ENCODE measurements at places on chromosomes 5 and 9.

GRCh38 chr5:96115147-96115807 is 153.6 kb upstream of the ELL2 start:
- DNase-seq = no peak
- no peak overlapping the region for H3K27ac ChIP-seq
- H3K36me3 ChIP-seq = no peaks in the 10 kb centered on the region
- H3K4me3 ChIP-seq = no peak overlapping the region

GRCh38 chr5:151591144-151591819 is at the start of gene FAT2:
FAT2 (minus strand) TSS chr5:151591331; CDS start chr5:151568931, 22,400 bp downstream.
- H3K36me3 ChIP-seq = no peaks in the 10 kb centered on the region
- no peak within 1 kb of the TSS for H3K27ac ChIP-seq
- peak; percentile 81 for DNase-seq
- H3K4me3 ChIP-seq = peak within 1 kb of the TSS; percentile 67

- no peak for DNase-seq
- H3K4me3 ChIP-seq = no peak overlapping the region
- peaks cover under 1% of the 10 kb centered on the region for H3K36me3 ChIP-seq
These were observed 1248.1 kb upstream of the CDH18 start for GRCh38 chr5:21236104-21236503.

- H3K27ac ChIP-seq = no peak overlapping the region
- H3K27me3 ChIP-seq = no peaks in the 10 kb centered on the region
- H3K4me1 ChIP-seq = no peaks in the 10 kb centered on the region
- H3K36me3 ChIP-seq = peaks cover 52% of the 10 kb centered on the region
- DNase-seq = no peak
These were observed 27.3 kb downstream of the MACROH2A1 start for GRCh38 chr5:135371622-135372232.

GRCh38 chr5:175159956-175160355 is 284.0 kb downstream of the DRD1 start:
- no peak for DNase-seq
- H3K36me3 ChIP-seq = no peaks in the 10 kb centered on the region
- H3K4me3 ChIP-seq = no peak overlapping the region
- no peaks in the 10 kb centered on the region for H3K27me3 ChIP-seq

DNA sequence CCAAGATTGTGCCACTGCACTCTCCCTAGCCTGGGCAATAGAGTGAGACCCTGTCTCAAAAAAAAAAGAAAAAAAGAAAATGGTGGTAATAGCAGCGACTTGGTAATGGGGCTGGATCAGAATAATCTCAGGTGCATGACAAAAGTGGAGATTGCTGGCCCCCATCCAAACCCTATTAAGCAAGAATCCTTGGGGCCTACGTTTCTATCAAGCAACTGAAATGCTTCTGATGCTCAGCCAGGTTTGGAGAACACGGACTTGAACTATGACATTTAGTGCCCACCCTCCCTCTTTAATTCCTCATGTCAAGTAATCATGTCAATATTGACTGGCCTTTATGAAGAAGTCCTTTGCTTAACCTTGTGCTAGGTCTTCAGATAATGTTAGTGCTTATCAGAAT is 6.6 kb downstream of the C5orf52 start:
- no peak for DNase-seq
- no peaks in the 10 kb centered on the region for H3K27me3 ChIP-seq
- H3K4me3 ChIP-seq = no peak overlapping the region
- no peaks in the 10 kb centered on the region for H3K4me1 ChIP-seq

DNA sequence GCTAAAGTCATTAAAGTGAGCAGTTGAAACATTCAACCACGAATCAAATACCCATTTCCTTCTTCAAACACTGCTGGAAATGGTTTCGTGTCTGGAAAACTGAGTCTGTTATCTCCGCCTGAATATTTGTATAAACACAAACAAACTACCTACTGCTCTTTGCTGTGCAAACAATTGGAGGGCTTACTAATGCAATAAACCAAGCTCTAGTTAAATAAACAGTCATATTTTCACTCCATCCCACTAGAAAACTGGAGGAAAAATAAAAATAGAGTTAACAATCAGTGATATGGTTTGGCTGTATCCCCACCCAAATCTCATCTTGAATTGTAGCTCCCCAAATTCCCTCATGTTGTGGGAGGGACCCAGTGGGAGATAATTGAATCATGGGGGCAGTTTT is 397.6 kb downstream of the RASEF start:
- no peaks in the 10 kb centered on the region for H3K36me3 ChIP-seq
- DNase-seq = no peak
- no peak overlapping the region for H3K4me3 ChIP-seq
- H3K27ac ChIP-seq = no peak overlapping the region

GRCh38 chr5:23303435-23303834 is 204.0 kb upstream of the PRDM9 start:
- no peaks in the 10 kb centered on the region for H3K4me1 ChIP-seq
- no peak overlapping the region for H3K27ac ChIP-seq
- no peak for DNase-seq

GRCh38 chr5:58268268-58268667 is 191.6 kb downstream of the PLK2 start:
- H3K4me1 ChIP-seq = no peaks in the 10 kb centered on the region
- no peaks in the 10 kb centered on the region for H3K27me3 ChIP-seq
- no peak overlapping the region for H3K27ac ChIP-seq
- H3K36me3 ChIP-seq = no peaks in the 10 kb centered on the region

DNA sequence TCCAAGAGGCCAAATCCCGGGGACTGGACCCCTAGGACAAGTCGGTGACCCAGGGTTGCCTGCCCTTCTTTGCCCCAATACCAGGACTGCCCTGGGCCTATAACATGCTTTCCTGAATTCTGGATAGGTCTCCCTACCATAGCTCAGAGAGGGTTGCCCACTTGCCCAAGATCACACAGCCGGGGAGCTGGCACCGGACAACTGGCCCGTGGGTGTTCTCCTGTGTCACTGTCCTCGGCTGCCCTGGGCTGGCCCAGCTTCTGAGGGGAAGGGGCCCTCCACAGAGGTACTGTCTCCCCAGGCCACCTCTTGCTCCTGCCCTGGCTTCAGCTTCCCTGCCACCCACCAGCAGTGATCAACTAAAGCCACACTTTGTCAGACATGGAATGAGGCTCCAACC is 28.8 kb upstream of the TTLL11 start:
- H3K27ac ChIP-seq = no peak overlapping the region
- no peak for DNase-seq
- H3K4me1 ChIP-seq = no peaks in the 10 kb centered on the region
- no peak overlapping the region for H3K4me3 ChIP-seq
- H3K27me3 ChIP-seq = peaks cover 3% of the 10 kb centered on the region

- no peak overlapping the region for H3K4me3 ChIP-seq
- peaks cover 7% of the 10 kb centered on the region for H3K4me1 ChIP-seq
- H3K27ac ChIP-seq = no peak overlapping the region
- H3K36me3 ChIP-seq = no peaks in the 10 kb centered on the region
These were observed 48.3 kb downstream of the WHRN start for GRCh38 chr9:114456929-114457328.

GRCh38 chr9:111992523-111992922 is 95.9 kb downstream of the UGCG start:
- H3K27me3 ChIP-seq = no peaks in the 10 kb centered on the region
- no peaks in the 10 kb centered on the region for H3K4me1 ChIP-seq
- H3K36me3 ChIP-seq = no peaks in the 10 kb centered on the region
- no peak for DNase-seq

GRCh38 chr9:98365227-98365669 is 109.8 kb upstream of the TBC1D2 start:
- no peak for DNase-seq
- H3K4me1 ChIP-seq = no peaks in the 10 kb centered on the region
- H3K36me3 ChIP-seq = peaks cover 12% of the 10 kb centered on the region
- H3K27ac ChIP-seq = no peak overlapping the region
- H3K4me3 ChIP-seq = no peak overlapping the region

DNA sequence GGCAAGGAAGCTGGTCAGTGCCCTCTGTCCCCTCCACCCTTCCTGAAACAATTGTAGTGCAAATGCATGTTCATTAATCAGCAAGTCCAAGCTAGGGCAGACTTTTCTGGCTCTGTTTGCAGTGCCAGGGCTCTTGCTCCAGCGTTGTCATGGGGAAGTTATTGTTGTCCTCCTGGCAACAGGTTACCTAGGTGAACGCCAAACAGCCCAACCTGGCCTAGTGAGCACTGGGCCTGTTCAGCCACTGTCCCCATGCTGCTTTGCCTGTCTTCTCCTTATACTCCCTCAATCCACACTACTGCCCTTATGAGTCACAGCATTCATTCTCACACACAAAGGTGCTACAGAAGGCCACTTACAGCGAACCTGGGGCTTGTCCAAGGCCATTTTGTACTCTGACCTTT is 34.5 kb upstream of the GLIS3 start:
- no peak overlapping the region for H3K27ac ChIP-seq
- DNase-seq = peak; percentile 73
- no peaks in the 10 kb centered on the region for H3K27me3 ChIP-seq
- no peak overlapping the region for H3K4me3 ChIP-seq
- H3K36me3 ChIP-seq = peaks cover 2% of the 10 kb centered on the region

GRCh38 chr5:172790496-172790889 is 19.5 kb upstream of the DUSP1 start:
- H3K27me3 ChIP-seq = no peaks in the 10 kb centered on the region
- H3K27ac ChIP-seq = no peak overlapping the region
- no peaks in the 10 kb centered on the region for H3K4me1 ChIP-seq
- DNase-seq = no peak
- H3K4me3 ChIP-seq = no peak overlapping the region
- no peaks in the 10 kb centered on the region for H3K36me3 ChIP-seq

DNA sequence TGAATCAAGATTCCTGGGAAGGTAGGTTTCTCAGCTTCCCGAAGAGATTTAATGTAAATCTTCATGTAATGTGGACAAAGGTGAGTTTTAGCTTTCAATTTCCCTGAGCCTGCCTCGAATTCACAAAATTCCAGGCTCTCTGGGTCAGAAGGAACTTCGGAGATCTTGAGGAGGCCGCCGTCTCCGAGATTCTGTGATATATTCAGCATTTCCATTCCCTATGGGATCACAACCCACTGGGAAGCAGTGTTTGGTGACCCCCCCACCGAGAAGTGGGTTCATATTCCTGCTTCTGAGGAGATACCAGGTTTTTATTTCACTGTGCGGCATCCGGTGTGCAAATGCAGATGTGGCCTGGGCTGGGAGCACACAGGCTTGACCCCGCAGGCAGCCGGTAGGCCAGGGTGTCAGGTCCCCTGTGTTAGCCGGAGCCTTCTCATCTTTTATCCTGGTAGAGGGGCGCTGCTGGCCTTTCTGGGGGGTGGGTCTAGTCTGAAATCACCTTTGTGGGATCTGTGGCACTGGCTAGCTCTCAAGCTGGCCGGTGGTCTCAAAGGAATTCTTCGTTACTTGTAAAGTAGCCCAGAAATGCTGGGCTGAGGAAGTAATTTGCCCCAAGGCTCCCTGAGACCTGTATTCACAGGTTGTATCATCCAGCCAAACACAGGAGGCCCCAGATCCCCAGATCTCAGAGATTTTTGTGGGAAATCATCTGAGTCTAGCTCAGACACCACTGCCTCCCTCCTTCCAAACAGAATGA is 1.4 kb downstream of the PLEKHG4B start:
- peak overlapping the region; percentile 87 for H3K4me3 ChIP-seq
- no peak overlapping the region for H3K27ac ChIP-seq
- peaks cover 7% of the 10 kb centered on the region for H3K4me1 ChIP-seq
- no peak for DNase-seq
- H3K36me3 ChIP-seq = peaks cover 46% of the 10 kb centered on the region

DNA sequence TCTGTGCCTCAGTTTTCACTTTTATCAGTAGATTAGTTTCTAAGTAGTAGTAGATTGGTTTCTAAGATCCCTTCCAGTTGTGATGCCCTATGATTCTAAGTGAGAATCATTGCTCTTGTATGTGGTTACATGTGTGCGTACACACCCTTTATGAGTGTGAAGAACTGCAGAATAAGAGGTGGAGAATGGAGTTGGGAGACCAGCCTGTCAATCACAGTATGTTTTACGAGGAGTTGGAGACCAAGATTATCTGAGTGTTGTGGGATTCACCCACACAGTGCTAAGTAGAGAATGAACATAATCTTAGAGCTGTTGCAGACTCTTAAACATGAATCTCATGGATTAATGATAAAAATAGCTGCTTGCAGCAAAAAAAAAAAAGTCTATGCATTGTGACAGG is 37.6 kb downstream of the KIF24 start:
- DNase-seq = no peak
- no peak overlapping the region for H3K4me3 ChIP-seq
- H3K27ac ChIP-seq = no peak overlapping the region
- H3K27me3 ChIP-seq = no peaks in the 10 kb centered on the region

DNA sequence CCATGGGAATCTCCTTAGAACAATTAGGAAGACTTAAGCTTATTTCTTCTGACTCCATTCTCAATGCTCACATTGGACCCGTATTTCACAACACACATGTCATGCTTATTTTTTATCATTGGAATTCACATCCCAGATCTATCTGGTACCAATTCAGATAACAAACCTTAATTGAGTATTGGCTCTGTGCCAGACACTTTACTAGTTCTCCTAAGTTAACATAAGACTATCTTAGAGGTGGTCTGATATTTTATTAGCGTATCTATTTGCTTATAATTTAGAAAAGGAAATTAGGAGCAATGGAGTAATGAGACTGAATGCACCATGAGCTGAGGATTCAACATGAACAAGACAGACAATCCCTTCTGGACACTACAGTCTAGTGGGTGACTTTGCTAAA is 45.1 kb downstream of the FBXL7 start:
- no peak overlapping the region for H3K27ac ChIP-seq
- H3K27me3 ChIP-seq = no peaks in the 10 kb centered on the region

DNA sequence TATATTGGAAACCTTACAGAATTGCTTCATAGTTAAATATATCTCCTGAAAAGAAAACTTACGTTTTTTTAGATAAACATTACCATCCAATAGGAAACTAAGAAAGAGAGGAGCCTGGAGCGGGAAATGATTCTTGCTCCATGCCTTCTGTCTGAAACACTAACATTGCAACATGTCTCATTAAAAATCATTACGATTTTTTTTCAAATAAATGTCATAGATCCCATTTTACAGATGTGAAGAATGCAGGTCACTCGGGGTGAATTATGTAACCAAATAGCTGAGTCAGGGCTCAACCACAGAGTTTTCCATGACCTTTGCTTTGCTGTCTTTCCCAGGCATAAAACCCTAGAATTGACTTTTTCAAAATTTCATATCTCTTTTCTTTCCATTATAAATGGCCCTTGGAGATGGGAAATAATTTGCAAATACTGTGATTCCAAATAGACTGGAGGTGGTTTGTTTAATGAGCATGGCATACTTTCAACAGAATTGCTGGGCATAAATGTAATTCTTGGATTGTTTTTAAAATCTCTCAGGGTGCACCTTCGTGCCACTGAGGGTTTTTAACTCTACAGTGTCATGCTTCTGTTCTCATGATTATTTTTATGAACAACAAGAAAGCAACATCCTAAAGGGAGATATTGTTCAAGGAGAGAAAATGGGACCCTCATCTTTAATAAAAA is 302.8 kb downstream of the EBF1 start:
- no peak overlapping the region for H3K27ac ChIP-seq
- no peaks in the 10 kb centered on the region for H3K4me1 ChIP-seq
- no peaks in the 10 kb centered on the region for H3K36me3 ChIP-seq
- DNase-seq = no peak

DNA sequence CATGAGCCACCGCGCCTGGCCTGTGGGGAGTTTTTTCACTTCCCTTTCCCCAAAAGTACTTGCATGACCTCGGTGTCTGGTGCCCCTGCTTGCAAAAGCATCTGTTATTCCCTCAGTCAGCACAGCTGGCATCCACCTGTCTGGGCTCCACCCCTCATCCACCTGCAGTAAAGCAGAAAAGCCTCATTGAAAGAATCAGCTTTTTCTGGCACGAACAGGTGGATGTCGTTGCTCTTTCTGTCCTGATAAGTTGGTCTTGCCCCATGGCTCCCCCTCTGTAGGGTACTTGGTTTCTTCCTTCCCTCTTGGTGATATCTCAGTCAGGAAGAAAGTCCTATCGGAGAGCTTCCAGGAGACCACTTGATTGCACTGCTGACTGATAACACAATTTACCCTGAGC is 37.4 kb downstream of the WWC1 start:
- H3K36me3 ChIP-seq = no peaks in the 10 kb centered on the region
- peak overlapping the region; percentile 67 for H3K27ac ChIP-seq
- H3K27me3 ChIP-seq = no peaks in the 10 kb centered on the region
- H3K4me1 ChIP-seq = peaks cover 32% of the 10 kb centered on the region
- peak overlapping the region; percentile 16 for H3K4me3 ChIP-seq

All from H9 (cell line).